A549 treated with GW870086 at 1 μM for 4 hours (cell line): ENCODE measurements at places on chromosomes 4 and X. TPM values are rescaled to one million over a fixed set of nuclear protein-coding genes. Genes with fewer than 3 reads are reported as not detected.

Gene UGDH
- 211 to 314 TPM (median 235 TPM) in 5 replicates for total RNA-seq

Gene EGF
- total RNA-seq, result 0.15 to 0.75 TPM (median 0.43 TPM) in 5 replicates

Gene XAGE1A
- total RNA-seq, result 13.4 to 38.8 TPM (median 19.6 TPM) in 3 of 5 replicates, not detected in the others

Gene CRMP1
- total RNA-seq, result 3.4 to 4.4 TPM (median 3.9 TPM) in 5 replicates

Gene ABLIM2
- 3.3 to 5.4 TPM (median 5.0 TPM) in 5 replicates for total RNA-seq
